ENCODE measurements at places on chromosomes 2 and 18. TPM values are rescaled to one million over a fixed set of nuclear protein-coding genes. Genes with fewer than 3 reads are reported as not detected.

GRCh38 chr2:168789776-168790175 lies 12.7 kb upstream of the NOSTRIN start:
- H3K27me3 ChIP-seq: no peaks in the 10 kb centered on the region
- H3K36me3 ChIP-seq: no peaks in the 10 kb centered on the region
- no peak overlapping the region for H3K27ac ChIP-seq
- no peak overlapping the region for H3K4me3 ChIP-seq
- no peak for DNase-seq

DNA sequence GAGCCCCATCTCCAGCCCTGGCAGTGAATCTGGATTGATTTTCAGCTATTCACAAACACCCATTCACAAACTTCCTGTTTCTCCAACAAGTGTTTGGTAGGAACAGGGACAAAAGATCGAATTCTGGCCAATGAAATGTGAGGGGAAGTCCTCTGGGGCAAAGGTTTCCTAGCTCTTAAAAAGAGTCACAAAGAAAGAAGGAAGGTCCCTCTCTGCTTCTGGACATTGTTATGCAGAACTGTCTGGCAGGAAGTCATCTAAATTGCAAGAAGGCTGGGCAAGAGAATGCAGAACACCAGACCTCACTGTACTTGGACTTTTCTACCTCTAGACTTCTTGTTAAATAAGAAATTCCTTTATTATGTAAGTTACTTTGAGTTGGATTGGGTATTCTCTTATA lies 137.3 kb downstream of the CCDC148 start:
- H3K36me3 ChIP-seq: no peaks in the 10 kb centered on the region
- H3K4me1 ChIP-seq: no peaks in the 10 kb centered on the region
- H3K27ac ChIP-seq: no peak overlapping the region

DNA sequence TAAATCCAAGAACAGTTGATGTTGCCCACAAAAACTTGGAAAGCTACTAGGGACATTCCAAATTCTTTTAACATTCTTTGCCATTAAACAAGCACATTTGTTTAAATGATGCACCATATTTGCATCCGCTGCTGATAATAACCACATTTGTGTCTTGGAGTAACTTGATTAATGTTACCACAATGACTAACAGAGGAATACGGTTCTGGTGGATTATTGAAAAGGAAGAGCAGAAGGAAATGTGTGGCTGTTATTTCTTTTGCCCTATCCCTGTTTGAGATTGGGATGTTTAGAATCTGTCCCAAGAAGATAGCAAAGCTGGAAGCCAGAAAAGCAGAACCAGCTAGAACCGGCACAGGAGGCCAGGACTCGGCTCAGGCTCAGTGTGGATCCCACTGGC lies 39.2 kb upstream of the RASGRP3 start:
- H3K36me3 ChIP-seq: no peaks in the 10 kb centered on the region
- no peak for DNase-seq
- H3K27ac ChIP-seq: peak overlapping the region; percentile 44
- no peaks in the 10 kb centered on the region for H3K27me3 ChIP-seq

Gene GRHL1
- 0.29 TPM for total RNA-seq
